Umbilical cord (tissue), 2 donors: ENCODE measurements at places on chromosomes 16 and 17. TPM values are rescaled to one million over a fixed set of nuclear protein-coding genes. Genes with fewer than 3 reads are reported as not detected.

GRCh38 chr16:71734511-71734910, 10.0 kb upstream of the PHLPP2 start:
- no peak for DNase-seq

DNA sequence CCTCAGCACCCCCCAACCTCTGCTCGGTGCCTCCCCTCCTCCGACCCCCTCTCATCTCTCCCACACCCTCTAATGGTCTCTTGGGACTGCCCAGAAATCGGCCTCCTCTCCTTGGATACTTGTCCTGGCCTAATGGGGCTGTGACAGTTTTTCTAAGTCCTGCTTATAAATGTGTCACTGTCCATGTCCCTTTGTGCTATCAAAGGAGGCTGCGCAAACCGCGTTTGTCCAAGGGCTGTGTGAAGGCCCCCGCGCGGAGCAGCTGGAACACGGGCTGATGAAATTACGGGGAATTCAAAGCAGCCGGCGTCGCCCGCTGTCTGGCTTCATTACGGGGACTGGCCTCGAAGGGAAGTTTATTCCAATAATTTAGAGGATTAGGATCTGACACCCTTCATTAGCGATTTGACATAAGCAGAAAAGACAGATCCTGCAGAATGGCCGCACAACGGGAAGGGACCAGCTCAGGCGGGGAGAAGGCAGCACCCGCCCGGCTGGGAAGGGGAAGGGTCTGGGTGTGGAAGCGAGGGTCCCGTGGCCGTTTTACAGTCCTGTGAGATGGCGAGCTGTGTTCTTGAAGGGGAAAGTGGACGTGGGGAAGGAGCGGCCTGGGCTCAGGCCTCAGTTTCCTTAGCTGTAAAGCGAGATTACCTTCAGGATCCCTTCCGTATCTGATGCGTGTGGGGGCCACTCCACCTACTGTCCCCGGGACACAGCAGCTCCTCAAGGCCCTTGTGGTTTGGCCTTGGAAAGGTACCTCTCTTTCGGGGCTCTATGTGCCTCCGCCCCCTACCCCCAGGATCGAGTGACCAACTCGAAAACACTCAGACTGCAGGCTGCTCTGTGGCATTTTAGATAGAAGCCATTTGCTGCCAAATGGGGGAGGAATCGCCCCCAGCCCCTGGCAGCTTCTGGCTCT, 1.6 kb upstream of the WFIKKN2 start:
- DNase-seq, result no peak

DNA sequence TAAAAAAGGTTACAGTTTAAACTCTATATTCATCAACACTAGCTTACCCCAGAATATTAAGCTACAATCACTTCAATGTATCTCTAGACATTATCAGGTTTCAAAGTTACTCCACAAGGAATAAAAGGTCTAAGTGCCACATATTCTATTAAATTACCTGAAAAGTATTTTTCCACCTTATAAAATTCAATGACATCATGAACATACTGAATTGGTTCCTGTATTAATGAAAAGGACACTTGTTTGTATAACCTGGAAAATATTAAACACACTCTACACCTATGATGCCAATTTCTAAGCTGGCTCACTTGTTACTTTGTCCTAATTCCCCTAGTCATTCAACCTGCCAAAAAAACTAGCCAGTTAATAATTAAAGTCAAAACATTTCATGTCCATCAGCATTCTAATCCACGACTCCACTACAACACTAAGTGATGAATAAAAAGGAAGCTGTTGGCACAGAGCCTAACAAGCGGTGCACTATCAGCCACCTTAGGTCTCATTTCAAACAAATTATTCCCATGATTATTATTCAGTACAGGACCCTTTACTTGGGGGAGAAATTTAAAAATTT, 12.2 kb downstream of the MED13 start:
- DNase-seq, result no peak

Gene SYCE1L
- total RNA-seq, result not detected

Gene SMIM36
- 1.9 TPM for total RNA-seq

DNA sequence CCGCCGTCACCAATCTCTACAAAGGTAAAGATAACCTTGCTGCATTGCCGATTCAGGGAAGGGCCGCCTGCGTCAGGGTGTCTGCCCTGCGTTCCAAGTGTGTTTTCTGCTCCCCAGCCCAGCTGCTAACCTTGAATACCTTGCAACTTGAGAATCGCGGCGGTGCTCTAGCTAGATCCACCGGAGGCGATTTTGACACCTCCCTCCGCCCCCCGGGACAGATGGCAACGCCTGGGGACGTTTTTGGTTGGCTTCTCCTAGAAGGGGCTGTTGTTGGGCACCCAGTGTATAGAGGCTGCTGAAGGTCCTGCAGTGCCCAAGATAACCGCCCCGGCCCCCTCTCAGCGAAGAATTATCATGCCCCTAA, 1.5 kb downstream of the HAPSTR1 start:
- peak; percentile 18 for DNase-seq

GRCh38 chr16:66382966-66383299, 16.4 kb downstream of the CDH5 start:
- DNase-seq, result no peak

DNA sequence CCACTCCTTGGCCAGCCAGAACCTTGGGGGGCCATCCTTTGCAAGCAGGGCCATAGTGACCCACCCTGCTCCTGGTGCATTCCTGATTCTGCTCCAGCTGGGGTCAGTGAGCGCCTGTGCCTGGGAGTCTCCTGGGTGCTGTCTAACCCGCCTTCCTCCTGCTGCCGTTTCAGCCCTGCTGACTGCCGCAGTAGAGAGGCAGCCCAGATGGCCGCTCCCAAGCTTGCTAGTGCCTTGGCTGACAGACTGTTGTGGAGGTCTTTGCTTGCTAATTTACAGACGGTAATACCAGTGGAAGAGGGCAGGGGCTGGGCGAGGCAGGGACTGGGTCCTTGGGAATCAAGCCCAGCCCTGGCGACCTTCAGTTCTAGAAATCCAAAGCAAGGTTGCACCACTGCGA, 99.6 kb downstream of the SOCS1 start:
- DNase-seq, result no peak

DNA sequence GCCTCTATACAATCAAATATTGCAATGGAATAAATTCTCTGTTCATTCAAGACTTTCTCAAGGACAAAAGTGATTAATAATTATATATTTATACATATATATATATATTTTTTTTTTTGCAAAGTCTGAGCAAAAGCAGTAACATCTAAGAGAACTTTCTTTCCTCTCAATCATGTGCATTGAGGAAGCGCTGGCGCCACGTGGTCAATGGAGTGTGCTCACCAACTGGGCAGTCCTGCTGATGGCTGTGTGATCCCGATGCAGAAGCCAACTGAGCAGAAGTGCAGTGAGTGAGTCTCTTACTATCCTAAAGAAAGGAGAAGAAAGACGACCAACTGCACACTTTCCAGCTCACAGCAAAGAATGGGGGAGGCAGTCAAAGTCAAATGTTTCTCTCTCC, 37.2 kb upstream of the ULK2 start:
- DNase-seq, result peak; percentile 21

Gene ZNHIT3
- 11.3 TPM for total RNA-seq

GRCh38 chr16:53895851-53896250, 191.9 kb downstream of the FTO start:
- peak; percentile 27 for DNase-seq

Gene CLEC19A
- total RNA-seq, result 2.9 TPM

Gene EVI2B
- total RNA-seq, result 10.6 TPM

GRCh38 chr16:83817022-83817421, 9.2 kb downstream of the HSBP1 start:
- DNase-seq, result no peak

GRCh38 chr17:71633391-71633849, 487.4 kb upstream of the SOX9 start:
- DNase-seq, result peak; percentile 30

GRCh38 chr17:72173499-72174116, 52.8 kb downstream of the SOX9 start:
- DNase-seq, result no peak

- no peak for DNase-seq
Measured at GRCh38 chr17:5820721-5821456, 236.6 kb upstream of the NLRP1 start.

DNA sequence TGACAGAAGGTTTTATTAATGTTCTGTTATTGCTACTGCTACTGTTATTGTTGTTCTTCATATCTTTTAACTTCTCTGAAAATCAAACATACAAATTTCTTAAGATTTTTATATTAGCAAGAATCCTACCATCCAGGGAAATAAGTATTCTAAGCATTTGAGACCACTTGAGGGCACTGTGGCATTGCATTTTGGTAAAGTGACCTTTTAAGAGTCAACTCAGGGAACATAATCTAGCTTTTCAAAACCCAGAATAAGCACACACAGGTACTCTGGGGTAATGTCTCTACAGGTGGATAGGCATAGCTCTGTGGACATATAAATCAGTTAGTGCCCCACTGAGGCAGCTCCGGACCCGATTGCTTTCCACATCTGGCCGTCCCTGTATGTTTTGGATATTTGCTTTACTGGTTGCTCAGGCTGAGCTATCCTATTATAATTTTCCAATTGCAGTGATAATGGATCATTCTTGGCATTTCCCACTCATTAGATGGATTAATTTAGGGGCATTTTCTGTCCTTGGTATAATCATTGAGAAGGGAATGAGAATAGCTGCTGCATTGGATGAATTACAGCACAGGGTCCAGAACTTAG, 1425.1 kb upstream of the CDH8 start:
- DNase-seq, result peak; percentile 83

Gene DRC7
- 0.96 TPM for total RNA-seq

GRCh38 chr17:50448643-50449042, 20.0 kb downstream of the CHAD start:
- DNase-seq, result no peak

GRCh38 chr17:15943971-15944758, 765 bp upstream of the ADORA2B start:
- DNase-seq, result no peak

DNA sequence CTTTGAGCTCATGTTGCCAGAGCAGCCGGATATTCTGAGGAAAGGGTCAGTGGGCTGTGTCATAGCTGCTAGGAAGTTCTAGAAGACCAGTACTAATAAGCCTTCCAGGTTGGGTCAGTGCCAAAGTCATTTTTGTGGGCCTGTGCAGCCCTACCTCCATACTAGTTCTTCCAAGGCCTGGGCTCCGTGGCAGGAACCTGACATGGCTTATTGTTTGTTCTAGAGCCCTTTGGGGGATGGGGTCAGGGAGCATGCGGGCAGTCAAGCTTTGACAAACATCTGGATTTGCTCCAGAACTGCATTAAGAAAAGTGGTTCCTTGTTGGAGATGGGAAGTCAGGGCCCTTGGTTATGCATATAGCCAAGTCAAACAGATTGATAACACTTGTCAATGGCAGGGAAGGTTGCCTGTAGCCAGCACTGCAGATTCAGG, 7.6 kb downstream of the ALKBH5 start:
- DNase-seq, result peak; percentile 39

GRCh38 chr17:18938692-18939023, 13.3 kb upstream of the SLC5A10 start:
- no peak for DNase-seq

Gene UTS2R
- 0.48 TPM for total RNA-seq

- DNase-seq, result no peak
Measured at GRCh38 chr17:73713136-73713535, 68.9 kb upstream of the SDK2 start.

Gene RNF222
- not detected for total RNA-seq

GRCh38 chr17:81509972-81510784, 2.4 kb downstream of the ACTG1 start:
- no peak for DNase-seq

GRCh38 chr17:41439375-41439774, 1.4 kb downstream of the KRT38 start:
- no peak for DNase-seq

Gene FZD2
- 19.5 TPM for total RNA-seq
